ENCODE measurements at places on chromosomes 12 and 14. TPM values are rescaled to one million over a fixed set of nuclear protein-coding genes. Genes with fewer than 3 reads are reported as not detected.

DNA sequence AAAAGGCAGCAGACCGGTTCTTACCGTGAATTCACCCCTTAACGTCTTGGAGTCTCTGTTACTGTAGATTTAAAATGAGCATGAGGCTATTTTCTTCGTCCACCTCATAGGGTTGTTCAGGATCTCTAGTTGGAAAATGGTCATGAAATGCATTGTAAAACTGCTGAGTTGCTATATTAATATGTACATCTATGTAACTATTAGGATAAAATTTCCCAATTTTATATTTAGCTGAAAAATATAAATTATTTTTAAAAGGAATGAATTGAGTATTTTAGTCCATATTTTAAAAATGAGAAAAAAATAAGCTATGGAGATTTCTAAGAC lies 272.7 kb downstream of the ALG10B start:
- no peak for DNase-seq

Gene GPRC5A
- polyA plus RNA-seq = 230 TPM

- no peak for DNase-seq
Measured at GRCh38 chr14:57485635-57486034, 8.0 kb downstream of the CCDC198 start.

DNA sequence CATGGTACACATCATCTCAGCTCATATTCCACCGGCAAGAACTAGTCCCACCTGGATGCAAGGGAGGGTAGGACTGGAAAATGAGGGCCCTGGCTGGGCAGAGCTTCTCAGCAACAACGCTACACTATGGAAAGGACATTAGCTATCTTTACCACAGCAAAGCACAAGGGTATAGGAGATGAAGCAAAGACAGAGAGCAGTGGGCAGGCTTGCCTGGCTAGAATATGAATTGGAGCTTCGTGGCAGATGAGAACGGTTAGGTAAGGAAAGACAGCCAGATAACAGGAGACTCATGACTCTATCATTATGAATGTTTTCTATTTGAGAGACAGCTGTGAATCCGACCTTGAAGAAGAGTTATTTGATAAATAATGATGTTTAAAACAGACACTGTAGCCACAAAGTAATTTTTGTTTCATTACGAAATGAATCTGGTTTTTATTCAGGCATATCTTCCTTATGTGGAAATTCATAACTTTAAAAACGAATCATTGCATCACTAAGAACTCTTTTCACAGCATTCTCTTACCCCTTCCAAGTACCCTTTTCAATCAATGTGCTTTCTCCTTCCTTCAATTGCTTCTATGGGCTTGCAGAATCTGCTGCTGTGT lies 59.1 kb upstream of the PCED1B start:
- DNase-seq = no peak

Gene TAS2R8
- not detected for polyA plus RNA-seq

Gene IGF1
- polyA plus RNA-seq = 2.4 TPM

- no peak for DNase-seq
Measured at GRCh38 chr12:107512391-107512790, 173.2 kb upstream of the PWP1 start.

GRCh38 chr12:129561304-129561703 lies 342.5 kb downstream of the TMEM132D start:
- DNase-seq = no peak
